ENCODE measurements at places on chromosomes 2 and 18.

DNA sequence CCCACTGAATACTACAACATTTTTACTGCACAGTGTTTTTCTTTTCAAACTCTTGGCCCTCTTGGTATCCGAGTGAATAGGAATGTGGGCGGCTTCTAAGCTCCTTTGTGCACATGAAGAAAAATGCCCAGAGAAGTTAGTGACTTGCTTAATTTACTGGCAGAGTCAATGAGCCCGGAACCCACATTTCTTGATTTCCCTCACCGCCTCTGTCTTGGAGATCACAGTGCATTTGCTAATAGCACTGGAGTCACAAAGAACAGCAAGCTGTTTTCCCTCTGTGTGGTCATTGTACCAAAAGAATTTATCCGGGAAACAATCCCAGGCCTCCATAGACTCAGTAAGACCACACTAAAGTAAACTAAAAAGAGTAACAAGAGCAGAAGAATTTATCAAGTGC is 18.9 kb downstream of the STON1 start:
- DNase-seq: no peak

GRCh38 chr2:101341421-101341820 is 32.9 kb upstream of the RNF149 start:
- DNase-seq: no peak

DNA sequence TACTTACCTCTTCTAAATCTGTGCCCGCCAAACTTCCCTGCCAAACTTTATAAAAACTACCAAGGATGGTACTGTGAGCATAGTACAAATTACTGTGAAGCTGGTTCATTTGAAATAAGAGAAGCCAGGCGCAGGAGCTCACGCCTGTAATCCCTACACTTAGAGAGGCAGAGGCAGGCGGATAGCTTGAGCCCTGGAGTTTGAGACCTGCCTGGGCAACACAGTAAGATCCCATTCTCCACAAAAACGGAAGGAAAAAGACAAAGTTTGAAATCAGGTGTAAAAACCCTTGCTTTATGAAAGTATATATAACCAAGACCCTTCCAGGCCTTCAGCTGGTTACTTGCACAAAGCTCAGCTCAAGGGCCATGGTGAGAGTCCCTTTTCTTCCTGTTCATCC is 5.9 kb downstream of the AMMECR1L start:
- no peak for DNase-seq

DNA sequence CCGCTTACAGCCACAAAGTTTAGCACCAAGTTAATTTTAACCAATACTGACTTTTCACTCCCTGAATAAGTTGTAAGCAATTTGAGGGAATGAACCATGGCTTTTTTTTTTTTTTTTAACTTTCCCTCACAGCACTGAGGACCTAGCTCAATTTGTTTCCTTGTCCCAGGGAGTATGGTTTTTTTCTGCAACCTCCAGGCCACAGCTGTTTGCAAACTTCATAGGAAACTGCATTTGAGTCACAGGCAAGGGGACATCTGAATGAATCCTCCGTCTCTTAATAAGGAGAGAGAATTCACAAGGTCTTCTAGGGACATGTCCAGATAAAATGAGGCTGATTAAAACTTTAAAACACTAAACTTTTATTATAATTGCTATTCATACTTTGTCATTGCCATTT is 181.5 kb downstream of the GFPT1 start:
- DNase-seq: no peak

GRCh38 chr2:141200191-141200590 is 930.6 kb downstream of the LRP1B start:
- no peak for DNase-seq

GRCh38 chr2:241852116-241852980 is 6.3 kb downstream of the PDCD1 start:
- DNase-seq: no peak

DNA sequence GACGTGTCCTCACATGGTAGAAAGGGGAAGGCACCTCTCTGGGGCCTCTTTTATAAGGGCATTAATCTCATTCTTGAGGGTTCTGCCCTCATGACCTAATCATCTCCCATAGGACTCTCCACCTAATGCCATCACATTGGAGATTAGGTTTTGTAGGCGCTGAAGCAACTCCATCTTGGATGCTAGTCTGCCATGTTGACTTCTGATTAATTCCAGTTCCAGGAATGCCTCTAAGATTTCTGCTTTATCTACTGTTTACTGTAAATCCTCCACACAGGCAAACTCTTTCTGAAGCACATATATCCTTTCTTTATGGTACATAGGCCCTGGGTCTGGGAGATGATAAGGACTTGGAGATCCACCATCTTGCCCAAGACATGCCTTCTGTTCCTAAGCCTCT is 49.3 kb upstream of the YWHAQ start:
- DNase-seq: no peak

DNA sequence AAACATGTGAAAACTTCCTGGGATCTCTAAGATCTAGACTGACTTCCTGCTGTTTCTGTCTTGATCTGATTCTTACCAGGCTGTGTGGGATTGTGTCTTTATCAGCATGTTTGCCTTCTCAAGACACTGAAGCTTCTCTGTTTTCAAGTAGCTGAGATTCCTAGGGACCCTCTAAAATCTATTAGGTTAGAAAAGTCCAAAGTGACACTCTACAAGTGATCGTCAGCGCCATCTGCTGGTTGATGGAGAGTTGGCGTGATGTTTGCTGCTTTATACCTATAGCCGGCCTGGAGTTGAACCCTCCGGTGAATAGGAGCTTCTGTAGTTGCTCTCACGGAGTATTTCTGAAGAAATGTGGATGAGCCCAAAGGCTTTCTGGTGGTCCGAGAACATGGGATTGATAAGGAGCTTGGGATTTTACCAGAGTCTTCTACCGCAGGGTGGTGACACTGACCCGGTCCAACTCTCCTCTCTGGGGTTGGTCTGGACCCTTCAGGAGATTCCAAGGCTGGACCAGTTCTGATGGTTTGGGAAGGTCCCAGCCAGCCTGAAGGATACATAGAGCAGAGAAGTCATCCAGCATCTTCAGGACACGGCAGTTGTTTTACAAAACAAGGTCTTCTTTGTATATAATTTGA is 96.0 kb upstream of the TTC39C start:
- DNase-seq: no peak

- no peak for DNase-seq
Measured at GRCh38 chr2:135667045-135667444, 74.6 kb upstream of the UBXN4 start.

DNA sequence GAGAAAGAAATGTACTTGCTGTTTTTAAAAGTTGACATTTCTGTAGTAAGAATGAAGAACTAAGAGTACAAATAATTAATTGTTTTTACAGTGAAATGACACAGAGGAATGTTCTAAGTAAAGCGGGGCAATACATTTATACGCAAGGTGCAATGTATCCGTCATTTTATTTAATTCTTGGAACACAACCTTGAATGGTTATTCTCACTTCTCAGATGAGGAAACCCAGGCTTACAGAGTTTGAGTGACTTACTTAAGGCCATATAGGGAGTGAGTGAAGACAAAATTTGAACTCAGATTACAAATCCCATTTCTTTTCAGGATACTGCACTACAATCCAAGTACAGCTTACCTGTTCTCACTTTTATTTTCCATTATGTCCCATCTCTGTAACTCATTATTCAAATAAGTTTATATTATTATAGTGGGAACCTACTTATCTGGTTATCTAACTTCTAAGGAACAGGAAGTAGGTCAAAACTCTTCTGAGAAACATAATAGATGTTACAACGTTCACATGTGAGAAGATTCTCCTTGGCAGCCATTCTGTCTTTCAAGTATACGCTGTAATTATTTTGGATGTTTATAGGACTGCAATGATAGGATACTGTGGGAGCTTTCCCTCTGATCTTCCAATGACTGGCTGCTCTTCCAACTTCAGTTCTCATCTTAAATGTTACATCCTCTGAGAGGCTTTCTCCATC is 12.3 kb upstream of the STK17B start:
- DNase-seq: no peak

DNA sequence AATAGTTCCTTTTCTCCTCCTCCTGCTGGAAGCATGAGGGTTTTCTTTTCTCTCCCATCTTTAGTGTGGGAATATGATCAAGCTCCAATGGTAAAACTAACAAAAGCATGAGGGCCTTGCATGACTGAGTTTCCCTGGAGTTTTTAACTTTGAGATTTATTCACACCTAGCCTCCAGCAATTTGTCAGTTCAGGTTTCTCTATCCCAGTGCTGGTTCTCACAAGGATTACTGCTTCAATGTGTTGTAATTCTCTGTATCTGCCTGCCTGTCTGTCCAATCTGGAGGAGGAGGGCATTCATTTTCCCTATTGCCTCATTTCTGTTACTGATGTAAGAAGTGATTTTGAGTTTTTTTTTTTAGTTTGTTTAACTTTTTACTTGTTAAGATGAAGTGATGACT is 57.6 kb upstream of the RPRM start:
- DNase-seq: no peak

DNA sequence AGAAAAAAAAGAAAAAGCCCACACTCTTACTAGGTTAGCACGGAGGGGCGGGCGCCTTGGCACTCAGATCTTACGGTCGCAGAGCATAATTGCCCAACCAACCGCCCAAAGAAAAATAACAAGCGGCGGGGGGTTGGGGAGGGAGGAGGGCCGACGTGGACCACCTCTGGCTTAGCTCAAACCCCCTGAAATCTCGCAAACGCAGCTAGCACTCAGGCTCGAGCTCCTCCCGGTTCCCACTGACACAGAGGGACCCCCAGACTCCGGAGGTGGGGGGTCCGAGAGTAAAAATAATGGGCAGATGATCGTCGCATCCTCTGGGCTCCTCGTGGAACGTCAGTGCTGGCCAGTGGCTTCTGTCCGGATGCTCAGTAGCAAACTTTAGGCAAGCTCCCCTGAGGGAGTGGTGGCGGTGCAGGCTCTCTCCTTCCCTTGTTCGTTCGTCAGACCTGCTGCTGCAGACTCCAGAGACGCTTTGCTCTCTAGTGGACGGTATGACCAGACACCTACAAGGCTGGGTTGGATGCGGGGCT is 12.0 kb downstream of the CATIP start:
- DNase-seq: no peak

- no peak for DNase-seq
Measured at GRCh38 chr2:44944102-44944951, 2.8 kb downstream of the SIX3 start.

- DNase-seq: no peak
Measured at GRCh38 chr18:46424898-46425297, 232.1 kb downstream of the LOXHD1 start.

GRCh38 chr18:77078690-77079070 is 53.9 kb downstream of the MBP start:
- no peak for DNase-seq

- DNase-seq: no peak
Measured at GRCh38 chr18:57270156-57270555, 82.2 kb upstream of the ST8SIA3 start.

GRCh38 chr2:74896232-74896631 is 62.2 kb upstream of the POLE4 start:
- no peak for DNase-seq

- no peak for DNase-seq
Measured at GRCh38 chr2:104746299-104746698, 107.6 kb upstream of the POU3F3 start.

- no peak for DNase-seq
Measured at GRCh38 chr2:57185568-57185967, 861.0 kb upstream of the VRK2 start.

Data from NCI-H446 treated with DMSO at 0.1 percent for 48 hours (cell line).